ENCODE measurements at places on chromosomes 7 and 10.

- peak; percentile 40 for DNase-seq
Observed at GRCh38 chr7:66778201-66778600, 37.7 kb downstream of the RABGEF1 start.

DNA sequence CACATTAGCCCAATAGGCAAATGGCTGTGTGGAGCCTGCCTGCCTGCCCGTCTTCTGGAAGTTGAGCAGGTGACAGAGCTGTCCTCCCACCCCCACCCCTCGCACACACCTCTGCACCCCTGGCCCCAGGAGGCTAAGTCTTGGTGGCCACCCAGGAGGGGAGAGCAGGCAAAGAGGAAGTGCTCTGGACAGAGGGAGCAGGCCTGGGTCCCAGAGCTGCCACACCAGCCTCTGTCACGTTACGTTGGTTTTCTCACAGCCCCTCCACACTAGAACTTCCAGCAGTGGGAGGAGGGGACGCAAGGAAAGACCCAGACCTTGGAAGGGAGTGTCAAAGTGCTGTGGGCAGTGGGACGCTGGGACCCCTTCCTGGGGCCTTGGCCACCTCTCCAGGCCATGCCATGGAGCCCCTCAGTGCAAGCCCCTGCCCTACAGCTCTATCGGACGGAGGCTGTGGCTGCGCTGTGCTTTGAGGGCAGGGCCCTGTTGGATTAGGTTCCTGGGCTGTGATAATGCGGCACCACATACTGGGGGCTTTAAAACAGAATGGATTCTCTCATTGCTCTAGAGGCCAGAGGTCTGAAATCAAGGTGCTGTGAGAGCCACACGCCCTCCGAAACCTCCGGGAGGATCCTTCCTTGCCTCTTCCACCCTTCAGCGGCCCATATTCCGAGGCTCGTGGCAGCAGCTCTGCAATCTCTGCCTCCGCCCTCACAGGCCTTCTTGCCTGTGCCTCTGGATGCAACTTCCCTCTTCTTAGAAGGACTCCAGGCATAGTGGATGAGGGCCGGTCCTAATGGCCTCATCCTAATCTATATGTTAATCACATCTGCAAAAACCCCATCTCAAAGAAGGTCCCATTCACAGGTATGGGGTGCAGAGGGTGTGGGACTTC, 9.9 kb downstream of the PRKAG2 start:
- no peak for DNase-seq

DNA sequence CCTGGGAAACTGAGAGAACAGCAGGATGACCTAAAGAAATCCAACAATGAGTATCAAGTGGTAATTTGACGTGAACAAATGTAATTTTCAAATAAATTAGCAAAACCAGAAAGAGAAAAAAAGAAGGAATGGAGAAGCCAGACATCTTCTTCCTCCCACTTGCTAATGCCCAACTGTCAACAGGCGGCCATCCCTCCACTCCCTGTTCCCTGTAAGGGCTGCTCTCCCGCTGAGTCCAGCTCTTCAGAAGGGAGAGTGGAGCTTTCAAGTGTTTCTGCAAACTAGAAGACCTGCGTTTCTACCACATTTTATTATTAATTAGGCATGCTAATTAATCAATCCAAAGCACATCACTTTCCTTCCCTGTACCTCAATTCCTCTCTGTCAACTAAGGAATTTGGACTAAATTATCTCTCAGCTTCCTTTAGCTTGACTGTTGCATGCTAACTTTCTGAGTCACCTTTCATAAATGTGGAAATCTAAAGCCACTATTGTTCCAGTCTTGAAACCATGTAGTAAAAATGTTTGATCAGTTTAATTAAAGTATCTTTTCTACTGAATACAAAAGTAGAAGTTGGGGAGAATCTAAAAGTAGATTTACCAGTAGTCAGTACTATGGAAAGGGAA, 48.4 kb upstream of the CUL1 start:
- no peak for DNase-seq

DNA sequence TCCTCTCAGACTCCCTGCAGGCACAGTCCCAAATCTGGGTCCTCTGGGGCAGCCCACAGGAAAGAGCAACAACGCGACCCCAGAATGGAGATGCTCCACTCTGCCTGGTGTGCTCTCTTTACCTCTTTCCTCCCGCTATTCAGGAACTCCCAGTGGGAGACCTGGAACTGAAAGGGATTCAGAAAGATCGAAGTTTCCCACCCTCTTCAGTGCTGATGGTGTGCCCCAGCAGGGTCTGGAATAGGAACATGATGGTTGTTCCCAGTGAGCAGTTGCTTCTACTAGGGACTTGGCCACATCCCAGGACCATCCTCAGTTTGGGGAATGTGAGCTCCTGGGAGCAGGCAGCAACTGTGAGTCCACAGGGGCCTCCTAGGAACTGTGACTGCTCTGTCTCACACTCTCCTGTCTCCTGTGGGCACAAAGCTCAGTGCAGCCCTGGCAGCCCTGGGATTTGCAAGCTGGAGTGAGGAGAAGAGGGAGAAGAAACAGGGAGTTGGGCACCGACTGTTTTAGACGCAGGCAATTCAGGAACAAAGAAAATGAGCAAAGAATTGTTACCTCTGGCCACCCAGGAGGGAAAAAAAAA, 17.9 kb downstream of the OR6V1 start:
- DNase-seq: no peak

- no peak for DNase-seq
Observed at GRCh38 chr7:3201937-3202710, 98.9 kb upstream of the SDK1 start.

- no peak for DNase-seq
Observed at GRCh38 chr7:2687881-2688318, at the start of gene AMZ1. Gene AMZ1 (plus strand): TSS chr7:2688202. CDS start chr7:2700452, 12,250 bp downstream.

GRCh38 chr7:116802746-116803152, 59.6 kb upstream of the CAPZA2 start:
- no peak for DNase-seq

DNA sequence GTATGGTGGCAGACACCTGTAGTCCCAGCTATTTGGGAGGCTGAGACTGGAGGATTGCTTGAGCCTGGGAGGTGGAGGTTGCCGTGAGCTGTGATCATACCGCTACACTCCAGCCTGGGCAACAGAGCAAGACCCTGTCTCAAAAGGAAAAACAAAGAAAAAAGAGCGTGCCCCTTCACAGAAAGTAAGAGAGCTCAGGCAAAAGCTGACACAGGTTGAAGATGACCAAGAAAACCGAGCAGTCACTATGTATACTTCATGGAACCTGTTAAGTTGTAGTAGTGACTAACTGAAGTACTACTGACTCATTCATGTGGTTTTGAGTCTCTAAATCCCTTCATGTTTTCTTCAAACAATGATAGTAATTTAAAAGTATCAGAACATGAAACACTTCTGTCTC, 1.2 kb upstream of the PRRT4 start:
- no peak for DNase-seq

DNA sequence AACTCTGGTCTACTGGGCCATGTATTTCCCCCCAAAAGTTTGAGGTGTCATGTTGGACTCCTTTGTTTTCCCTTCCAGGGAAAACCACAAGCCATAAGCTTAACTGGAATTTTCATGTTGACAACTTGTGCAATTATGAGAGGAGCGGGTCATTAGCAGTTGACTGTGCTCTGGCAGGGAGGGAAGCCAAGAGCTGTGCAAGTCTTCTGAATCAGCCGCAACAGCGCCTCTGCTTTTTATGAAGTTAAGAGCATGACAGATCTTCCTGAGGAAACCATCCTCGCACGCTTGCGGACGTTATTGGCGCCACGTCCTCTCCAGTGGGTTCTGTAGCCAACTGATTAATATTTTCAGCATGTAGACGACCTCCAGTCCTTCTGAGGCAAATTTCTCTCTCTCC, 148.7 kb upstream of the MKI67 start:
- no peak for DNase-seq

- DNase-seq: no peak
Observed at GRCh38 chr7:7707246-7707645, 11.2 kb downstream of the RPA3 start.

GRCh38 chr10:121096617-121097431, 245.7 kb downstream of the WDR11 start:
- DNase-seq: no peak

DNA sequence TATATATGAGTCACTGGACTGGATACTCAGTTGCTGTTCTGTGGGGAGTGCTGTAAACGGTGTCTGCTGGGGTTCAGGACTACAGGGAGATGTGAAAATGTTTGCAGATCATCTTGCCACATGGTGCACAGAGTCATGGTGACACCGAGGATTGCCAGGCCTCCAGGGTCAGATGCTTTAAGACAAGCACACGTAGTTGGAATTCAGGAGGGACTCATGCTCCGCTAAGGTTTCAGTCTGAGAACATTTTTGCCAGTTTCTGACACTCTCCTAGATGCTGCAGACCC, 211.3 kb downstream of the CXCL12 start:
- DNase-seq: no peak

DNA sequence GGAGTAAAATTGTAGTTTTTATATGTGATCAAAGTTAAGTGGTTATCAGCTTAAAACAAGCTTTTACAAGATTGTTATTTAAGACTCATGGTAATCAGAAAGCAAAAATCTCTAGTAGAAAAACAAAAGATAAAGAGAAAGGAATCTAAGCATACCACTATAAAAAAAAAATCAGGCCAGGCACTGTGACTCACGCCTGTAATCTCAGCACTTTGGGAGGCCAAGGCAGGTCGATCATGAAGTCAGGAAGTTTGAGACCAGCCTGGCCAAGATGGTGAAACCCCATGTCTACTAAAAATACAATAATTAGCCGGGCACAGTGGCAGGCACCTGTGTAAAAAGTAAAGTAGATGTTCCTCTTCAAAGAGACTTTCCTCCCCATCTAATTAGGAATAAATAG, 265.9 kb upstream of the NRP1 start:
- DNase-seq: no peak

- no peak for DNase-seq
Observed at GRCh38 chr10:110789604-110790433, 81.9 kb upstream of the PDCD4 start.

DNA sequence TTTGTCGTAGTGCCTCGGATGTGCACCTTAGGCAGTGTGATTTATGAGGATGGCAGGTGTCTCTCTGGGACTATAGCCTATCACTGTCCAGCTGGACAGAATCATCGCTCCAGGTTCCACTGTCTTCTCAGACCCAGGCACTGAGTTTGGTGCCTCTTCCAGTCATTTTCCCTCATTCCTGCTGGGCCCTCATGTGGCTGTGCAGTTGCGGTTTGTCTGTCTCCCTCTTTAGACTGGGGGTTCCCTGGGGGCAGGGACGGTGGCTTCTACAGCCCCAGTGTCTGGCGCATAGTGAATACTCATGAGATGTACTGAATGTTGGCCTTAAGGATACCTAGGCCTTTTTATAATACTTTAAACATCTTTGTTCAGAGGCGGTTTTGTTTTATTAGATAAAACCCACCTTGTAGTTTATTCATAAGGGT, 28.9 kb downstream of the CCM2 start:
- no peak for DNase-seq

DNA sequence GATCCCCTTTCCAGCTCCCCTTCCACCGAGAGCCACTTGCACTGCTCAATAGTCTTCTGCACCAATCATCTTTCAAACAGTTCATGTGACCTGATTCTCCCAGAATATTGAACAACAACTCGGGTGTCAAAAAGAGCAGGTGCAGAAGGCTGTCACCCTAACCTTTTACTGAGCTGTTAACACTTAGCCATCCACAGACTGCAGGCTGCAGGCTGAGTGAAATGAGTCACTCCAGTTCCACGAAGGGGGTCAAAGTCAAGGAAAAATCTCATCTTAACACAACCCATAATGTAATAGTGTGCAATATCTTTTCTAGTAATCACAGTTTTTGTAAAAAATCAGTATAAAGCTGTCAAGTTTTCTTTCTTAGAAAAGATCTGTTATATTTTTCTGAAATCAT, 63.1 kb downstream of the MTPAP start:
- no peak for DNase-seq

DNA sequence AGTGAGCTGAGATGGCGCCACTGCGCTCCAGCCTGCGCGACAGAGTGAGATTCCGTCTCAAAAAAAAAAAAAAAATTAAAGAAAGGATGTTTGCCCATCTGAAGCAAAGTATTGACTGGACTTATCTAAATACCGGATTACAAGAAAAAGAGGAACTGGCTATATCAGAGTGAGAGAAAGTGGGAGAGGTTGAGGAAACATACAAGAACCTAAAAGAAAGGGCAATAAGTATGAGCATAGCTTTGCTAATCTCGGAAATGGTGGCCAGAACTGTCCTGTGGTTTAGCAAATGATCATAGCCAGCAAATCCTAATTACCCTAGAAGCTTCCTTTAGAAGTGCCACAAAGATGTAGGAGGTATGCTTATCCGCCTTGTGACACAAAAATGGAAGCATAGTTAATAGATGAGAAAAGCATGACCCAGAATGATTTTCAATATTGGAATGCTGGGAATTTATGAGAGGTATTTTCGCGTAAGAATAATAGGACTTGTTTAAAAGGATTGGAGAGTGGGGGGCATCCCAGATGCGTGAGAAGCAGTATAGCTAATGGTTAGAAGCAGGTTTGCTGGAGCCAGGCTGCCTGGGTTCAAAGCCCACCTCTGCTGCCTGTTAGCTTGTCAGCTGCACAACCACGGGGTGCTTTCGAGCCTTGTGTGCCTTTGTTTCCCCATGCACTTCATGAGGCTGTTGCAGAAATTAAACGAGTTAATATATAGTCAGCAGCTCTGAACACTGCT, 1.2 kb upstream of the GTPBP4 start:
- DNase-seq: peak; percentile 84

- DNase-seq: no peak
Observed at GRCh38 chr10:17586821-17587234, 30.3 kb downstream of the HACD1 start.

DNA sequence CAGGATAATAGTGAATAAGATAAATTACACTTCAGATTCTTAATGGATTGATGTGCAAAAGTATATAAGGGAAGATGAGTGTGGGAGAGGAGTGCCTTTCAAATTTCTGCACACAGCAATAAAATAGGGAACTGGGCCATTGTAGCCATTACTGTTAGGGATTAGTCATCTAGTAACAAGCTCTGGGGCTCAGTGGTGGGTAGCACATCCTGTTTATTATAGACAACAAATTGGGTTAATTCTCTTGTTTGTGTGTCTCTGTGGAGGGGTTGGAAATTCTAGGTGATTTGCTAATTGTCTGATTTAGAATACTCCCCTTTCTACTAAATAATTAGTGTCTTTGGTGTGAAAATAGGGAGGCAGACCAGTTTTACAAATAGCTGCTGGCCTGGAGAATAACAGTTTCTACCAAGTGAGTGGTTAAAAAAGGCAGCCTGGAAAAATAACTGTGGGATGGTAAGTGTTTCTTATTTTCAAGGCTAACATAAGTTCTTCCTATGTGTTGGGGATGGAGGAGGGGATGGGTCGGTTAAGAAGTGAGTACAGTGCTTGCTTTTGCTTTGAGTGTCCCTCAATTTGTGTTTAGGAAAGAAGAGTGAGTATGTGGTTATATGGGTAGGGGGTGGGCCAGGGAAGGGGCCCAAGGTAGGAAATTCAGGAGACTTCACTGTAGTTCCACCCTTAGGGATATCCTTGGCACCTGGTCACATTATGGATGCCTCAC, 43.3 kb upstream of the TMEM248 start:
- no peak for DNase-seq

- no peak for DNase-seq
Observed at GRCh38 chr10:122361046-122361445, 13.5 kb upstream of the PLEKHA1 start.

DNA sequence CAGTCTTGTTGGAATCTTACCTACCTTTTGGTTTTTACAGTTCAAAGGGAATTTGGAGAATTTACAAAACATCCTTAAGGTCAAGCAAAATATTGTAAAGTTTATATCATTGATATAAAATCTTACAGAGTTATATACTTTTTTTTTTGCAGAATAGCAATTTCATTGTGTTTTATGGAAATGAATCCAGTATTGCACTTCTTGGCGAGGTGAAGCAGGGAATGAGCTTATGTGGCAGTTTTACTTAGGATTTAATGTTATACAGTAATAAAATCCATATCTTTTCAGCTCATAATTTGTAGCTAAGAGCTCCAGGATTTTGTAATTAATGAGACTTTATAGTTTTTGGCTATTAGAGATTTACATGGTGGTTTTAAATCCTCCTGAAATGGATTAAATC, 5.0 kb downstream of the PRKAR2B start:
- no peak for DNase-seq

Data from AG04449 (cell line).